ENCODE measurements at places on chromosomes 2 and 18. TPM values are rescaled to one million over a fixed set of nuclear protein-coding genes. Genes with fewer than 3 reads are reported as not detected.

DNA sequence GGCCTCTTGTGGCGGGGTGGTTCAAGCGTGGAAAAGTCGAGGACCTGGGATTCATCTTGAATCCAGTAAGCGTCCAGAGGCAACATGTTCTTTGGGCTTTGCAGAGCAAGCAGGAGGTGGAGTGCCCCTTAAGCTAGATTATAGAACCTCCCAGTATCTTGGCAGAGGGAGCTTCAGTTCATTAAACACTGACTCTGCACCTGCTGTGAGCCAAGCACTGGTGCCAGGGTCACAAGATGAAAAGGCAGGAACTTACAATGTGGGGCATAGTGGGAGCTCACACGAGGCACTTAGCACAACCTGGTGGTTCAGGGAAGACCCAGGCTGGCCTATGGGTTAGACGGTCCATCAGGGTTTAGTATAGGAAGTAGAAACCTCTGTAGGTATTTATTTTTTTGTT is 7.4 kb upstream of the FZD5 start:
- no peak for DNase-seq

DNA sequence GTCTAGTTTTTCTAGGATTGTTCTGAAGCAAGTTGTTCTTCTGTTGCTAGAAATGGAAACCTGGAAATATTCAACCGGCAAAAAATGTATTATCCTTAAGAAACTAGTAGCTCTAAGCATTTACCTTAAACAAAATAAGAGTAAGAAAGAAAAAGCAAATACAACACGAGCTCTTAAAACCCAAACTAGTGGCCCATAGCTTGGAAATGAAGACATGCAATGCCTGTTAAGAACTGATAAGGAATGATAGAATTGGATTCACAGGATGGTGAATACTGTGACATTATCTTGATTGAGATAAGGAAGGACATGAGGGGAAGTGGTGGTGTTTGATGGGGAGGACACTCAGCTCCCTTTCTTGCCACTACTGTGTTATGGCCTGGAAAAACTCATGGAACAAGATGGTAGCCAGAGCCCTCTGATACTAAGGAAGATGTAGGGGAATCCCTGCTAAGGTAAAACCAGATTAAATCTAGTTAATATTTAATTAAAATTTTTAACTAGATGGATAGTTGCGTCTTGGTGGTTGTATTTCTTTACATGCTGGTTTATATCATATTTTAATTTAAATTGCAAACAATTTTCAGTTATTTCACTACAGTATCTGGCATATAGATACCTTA is 193.8 kb downstream of the LPIN1 start:
- no peak for DNase-seq

TMEM37 gene
- not detected for total RNA-seq

- DNase-seq = no peak
These were observed 14.2 kb downstream of the ANO7 start for GRCh38 chr2:241202681-241203080.

ATP6V1B1 gene
- total RNA-seq = not detected
